ENCODE measurements at places on chromosomes 16 and 17.

GRCh38 chr16:30068750-30069610 is 3.4 kb downstream of the ALDOA start:
- no peak for DNase-seq

DNA sequence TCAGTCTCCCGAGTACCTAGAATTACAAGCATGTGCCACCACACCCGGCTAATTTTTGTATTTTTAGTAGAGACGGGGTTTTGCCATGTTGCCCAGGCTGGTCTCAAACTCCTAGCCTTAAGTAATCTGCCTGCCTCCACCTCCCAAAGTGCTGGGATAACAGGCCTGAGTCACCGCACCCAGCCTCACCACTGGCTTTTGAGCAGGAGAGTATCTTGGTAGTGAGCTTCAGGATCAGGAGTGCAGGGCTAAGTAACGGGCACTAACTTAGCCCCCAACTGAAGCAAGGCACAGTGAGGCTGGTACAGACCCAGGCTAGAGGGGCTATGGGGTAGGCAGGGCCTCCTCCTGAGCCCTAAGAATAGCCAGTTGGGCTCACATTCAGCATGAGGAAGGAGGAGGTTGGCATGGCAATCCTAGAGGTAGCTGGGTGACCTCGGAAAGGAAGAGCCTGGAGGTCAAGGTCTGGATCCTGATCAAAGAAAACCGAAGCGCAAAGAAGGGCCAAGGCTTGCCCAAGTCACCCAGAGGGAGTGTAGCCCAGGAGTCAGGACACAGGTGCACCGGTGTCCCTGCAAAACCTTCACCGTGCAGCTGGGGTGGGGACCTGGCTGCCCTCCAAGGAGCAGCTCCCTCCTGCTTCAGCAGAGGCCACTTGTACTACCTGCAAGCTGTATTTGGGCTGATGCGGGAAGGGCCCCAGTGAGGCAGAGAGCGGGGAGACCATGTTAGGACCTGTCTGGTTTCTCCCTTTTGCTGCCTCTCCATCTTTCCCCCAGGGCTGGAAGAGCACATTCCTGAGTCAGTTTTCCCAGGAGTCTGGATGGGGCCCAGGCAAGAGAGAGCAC is 1.3 kb upstream of the ADGRG5 start:
- DNase-seq, result peak; percentile 3

DNA sequence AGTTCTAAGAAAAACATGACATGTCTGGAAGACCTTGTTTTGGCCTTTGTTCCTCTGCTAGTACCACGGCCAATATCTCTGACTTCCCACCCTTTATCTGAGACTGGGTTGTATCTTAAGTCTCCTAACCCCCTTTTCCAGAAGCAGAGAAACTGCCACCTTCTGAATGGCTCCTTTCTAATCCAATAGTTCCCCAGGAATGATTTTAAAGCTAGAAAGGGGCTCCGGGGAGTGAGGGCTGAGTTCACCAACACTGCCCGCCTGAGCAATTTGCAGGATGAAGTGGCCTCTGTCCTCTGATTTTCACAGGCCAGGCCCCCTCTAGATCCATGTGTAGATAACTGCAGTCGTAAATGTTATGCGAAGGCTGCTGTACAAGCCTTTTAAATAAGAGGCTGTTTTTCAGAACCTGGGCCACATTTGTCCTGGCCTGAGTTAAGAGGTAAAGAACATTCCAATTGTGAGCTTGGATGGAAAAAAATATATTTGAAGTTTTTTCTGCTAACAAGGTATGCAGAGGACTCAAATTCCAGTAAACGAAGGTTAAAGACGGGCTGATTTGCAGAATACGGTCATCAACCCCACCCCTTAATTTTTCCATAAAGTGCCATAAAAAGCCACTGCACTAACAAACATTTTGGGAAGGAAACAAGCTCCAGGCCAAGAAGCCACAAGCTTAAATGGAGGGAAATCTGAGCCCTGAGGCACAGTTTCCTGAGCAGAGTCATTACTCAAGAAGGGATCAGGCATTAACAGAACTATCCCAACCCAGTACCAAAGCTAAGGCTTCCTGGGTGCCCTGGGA is 117.0 kb upstream of the MAF start:
- peak; percentile 7 for DNase-seq

DNA sequence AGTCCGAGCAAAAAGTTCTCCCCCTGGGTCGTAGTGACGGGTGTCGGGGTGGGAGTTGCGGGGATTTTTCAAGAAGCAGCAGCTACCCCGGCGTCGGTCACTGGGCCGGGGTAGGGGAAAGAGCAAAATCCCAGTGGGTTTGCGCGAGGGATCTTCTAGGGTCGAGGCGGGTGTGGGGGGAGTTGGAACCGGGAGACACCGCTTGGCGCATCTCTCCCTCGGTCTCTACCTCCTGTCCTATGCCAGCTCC is 2.3 kb upstream of the UBTF start:
- no peak for DNase-seq

GRCh38 chr16:5490499-5490898 is 392.9 kb upstream of the EEF2KMT start:
- peak; percentile 69 for DNase-seq

- DNase-seq, result no peak
Measured at GRCh38 chr16:82965808-82966207, 339.0 kb downstream of the CDH13 start.

DNA sequence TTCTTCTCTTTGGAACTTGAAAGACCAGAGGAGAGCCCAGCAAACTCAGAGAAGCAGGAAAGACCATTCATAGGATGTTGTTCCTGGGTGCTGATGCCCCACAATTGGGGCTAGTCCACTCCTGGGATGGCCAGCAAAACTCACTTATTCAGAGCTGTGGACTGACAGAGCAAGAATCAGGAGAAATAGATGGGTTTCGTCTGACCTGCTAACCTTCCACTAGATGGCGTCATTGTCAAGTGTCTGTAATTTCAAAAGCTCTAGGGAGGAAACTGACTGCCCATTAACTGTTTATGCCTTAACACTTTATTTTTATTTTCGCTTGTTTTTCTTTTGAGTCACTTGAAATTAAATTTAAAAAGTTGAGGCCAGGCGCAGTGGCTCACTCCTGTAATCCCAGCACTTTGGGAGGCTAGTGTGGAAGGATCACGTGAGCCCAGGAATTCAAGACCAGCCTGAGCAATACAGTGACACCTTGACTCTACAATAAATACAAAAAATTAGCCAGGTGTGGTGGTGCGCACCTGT is 28.7 kb upstream of the MILR1 start:
- DNase-seq, result peak; percentile 68

DNA sequence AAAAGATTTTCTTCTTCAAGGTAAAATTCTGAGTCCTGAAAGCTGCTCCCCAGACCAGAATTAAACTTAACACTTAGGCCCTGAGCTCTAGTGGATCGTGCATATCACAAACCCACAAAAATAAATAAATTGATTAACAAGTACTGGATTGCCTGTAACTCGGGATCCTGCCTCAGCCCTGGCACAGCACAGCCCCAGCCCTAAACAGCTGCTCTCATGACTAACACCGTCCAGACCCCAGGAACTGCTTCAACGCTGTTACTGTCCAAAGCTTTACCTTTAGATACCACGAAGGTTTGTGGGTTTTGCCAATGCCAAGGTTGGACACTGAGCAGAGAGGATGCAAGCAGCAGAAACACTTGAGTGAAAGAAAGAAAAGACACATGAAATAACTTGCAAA is 172.5 kb downstream of the COPRS start:
- DNase-seq, result no peak

GRCh38 chr17:73429440-73430164 is 117.8 kb upstream of the CDC42EP4 start:
- DNase-seq, result peak; percentile 91

DNA sequence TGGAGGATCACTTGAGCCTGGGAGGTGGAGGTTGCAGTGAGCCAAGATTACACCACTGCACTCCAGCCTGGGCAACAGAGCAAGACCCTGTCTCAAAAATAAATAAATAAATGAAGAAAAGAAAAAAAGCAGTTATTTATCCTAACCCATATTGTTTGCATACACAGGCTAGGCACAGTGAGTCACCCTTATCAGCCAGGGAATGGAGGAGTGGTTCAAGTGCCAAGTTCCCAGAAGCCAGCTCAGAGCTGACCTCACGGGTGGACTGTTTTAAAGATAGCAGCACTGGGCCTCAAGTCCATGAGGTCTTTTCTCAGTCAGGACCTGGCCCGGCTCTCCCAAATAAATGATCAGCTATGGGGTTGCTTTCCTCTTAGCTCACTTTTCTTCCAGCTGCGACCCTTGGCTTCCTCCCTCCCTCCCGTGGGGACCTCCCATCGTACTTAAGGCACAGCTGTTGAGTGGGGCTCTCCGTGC is 22.6 kb upstream of the MGAT5B start:
- DNase-seq, result no peak

DNA sequence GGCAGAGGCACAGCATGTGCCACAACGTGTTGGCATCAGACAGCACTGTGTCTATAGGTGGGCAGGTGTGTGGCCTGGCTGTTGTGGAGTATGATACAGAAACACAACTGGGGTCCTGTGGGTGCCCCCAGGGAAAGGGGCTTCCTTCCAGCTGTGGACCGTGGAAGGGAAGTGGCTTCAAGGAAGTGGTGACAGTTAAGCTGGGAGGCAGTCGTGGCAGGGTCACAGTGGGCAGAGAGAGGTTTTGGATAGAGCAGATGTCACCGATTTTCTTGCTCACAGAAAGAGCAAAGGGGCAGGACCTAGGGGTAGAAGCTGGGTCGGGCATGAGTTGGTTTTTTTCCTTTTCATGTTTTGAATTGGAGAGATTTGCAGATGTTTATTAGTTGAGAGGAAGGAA is 11.2 kb upstream of the ORAI3 start:
- no peak for DNase-seq

DNA sequence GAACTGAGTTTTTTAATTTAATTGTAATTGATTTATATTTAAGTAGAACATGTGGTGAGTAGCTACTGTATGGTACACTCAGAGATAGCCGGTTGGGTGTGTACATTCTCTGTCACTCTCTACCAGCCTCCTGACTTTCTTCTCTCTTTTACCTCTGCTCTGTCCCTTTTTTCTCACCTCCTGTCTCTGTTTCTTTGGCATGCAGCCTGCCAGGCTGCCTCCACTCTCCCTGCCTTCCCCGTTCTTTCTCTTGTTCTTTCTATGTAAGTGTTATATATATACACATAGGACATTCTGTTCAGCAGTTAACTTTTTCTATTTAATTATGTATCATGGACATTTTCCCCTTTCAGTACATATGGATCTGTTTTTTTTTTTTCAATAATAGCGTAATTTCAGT is 50.8 kb downstream of the MRTFB start:
- no peak for DNase-seq

DNA sequence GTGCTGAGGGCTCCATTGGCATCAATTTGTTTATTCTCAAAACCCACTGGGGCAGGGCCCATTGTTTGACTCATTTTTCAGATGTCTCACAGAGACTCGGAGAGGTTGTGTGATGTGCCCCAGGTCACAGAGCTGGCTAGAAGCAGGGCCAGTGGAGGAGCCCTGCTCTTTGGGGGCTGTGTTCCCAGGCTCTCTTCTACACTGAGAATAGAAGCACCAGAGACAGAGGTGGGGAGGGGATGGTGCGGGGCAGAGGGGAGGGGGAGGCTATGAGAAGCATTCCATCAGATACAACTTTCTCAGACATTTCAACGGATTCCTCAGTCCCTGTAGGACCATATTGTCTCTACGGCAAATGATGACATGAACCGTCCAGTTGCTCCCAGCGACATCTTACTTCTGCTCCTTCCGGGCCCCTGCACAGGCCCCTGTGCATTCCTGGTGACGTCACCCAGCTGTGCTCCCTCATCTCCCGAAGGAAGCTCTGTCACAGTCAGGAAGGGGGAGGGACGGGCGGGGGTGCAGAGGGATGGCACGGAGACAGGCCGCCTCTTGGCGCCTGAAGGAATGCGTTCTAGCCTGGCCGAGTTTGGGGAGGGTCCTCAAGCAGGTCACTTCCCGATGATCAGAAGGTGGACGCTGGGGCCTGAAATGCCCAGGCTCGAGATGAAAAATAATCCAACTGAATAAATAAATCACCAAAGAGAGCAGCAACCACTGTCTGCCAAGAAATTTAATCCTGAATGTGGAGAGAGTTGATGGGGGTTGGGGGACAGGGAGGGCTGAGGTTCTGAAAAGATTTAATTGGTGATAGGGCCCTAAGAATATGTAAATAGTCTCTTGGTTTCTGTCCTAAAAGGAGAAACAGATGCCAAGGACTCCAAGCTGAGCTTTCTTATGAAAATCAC is 114.1 kb downstream of the NOG start:
- DNase-seq, result no peak

GRCh38 chr16:56336071-56336688 is 89.2 kb downstream of the AMFR start:
- no peak for DNase-seq

DNA sequence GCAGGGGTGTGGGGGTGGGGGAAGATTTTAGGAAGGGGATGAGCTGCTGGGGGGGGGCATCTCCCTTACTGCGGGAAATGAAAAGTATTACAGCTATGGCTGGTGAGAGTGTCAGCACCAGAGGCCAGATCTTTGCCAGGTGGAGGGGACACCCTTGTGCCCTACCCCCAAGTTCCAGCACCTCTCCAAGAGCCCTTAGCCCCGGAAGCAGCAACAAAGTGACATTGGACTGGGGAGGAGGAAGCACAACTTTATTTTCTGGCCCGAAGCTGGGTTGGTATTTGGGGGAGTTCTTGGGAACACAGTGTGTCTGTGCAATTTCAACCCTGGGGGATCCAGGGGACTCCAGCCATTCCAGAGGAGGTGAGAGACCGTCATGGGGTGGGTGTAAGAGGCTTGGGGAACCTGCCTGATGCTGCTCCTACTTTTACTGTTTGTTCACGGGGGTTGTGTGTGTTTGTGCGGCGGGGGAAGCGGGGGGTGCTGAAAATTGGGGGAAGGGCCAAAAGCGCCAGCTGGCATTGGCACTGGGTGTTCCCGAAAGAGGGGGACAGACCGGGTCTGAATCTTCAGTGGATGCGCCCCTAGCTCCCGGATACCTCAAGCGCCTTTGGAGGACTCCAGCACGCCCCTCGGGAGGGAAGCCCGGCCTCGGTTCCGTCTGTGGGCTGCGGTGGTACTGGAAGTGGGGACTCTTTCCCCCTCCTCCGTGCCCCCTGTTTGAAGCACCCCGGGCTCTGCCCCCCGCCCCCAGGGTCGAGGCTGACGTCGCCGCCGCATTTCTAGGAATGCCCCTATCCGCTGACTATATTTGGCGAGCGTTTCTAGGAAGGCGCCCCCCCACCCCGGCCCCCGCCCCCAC is 230.3 kb downstream of the MRTFB start:
- no peak for DNase-seq

GRCh38 chr16:57759541-57760356 is 24.2 kb downstream of the KATNB1 start:
- DNase-seq, result no peak

- no peak for DNase-seq
Measured at GRCh38 chr16:22075043-22075757, 17.1 kb upstream of the VWA3A start.
